NCI-H187 (cell line): ENCODE measurements at places on chromosomes 4 and X.

DNA sequence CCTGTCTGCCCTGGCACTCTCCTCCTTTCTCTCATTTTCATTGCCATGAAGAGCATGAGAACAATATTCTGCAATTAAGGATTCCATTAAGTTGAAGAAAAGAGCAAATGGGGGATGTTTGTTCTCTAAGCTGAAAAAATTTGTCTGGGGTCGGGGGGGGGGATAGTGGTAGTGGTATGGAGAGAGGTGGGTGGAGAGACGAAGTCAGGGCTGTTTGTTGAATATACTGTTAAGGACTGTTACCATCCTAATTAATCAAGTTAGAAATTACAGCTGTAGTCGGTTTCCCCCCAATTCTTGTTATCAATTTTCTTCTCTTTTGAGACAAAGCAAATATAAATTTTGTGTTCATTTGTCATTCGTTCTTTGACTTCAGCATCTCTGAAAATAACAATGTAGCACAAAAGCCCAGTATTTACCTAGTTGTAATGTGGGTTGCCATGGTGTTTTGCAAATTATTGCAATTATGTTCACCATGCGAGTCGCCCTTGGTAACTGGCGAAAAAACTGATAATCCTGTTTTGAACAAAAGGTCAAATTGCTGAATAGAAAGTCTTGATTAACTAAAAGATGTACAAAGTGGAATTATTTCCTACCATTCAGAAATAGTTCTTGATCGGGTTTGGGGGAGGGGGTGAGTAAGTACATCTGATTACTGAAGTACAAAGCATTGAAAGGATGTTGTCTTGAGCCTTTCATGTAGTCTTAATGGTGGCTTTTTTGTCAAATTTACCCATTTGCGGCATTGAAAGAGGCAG lies 139.1 kb downstream of the ARX start:
- DNase-seq: no peak

- DNase-seq: no peak
Observed at GRCh38 chr4:168849030-168849675, 160.9 kb downstream of the CBR4 start.

- no peak for DNase-seq
Observed at GRCh38 chr4:16225863-16226815, at the start of gene TAPT1. Gene TAPT1 (minus strand): TSS chr4:16226471. CDS start chr4:16226457, 14 bp downstream.

- DNase-seq: no peak
Observed at GRCh38 chr4:122091397-122091796, 60.7 kb upstream of the BLTP1 start.
